ENCODE measurements at places on chromosomes 7 and 10.

GRCh38 chr7:150823484-150824126 lies 23.0 kb downstream of the TMEM176A start:
- no peak for DNase-seq

- DNase-seq, result no peak
These were observed 76.4 kb downstream of the WDR37 start for GRCh38 chr10:1132584-1132983.

GRCh38 chr10:124578231-124579010 lies 116.8 kb downstream of the LHPP start:
- DNase-seq, result no peak

DNA sequence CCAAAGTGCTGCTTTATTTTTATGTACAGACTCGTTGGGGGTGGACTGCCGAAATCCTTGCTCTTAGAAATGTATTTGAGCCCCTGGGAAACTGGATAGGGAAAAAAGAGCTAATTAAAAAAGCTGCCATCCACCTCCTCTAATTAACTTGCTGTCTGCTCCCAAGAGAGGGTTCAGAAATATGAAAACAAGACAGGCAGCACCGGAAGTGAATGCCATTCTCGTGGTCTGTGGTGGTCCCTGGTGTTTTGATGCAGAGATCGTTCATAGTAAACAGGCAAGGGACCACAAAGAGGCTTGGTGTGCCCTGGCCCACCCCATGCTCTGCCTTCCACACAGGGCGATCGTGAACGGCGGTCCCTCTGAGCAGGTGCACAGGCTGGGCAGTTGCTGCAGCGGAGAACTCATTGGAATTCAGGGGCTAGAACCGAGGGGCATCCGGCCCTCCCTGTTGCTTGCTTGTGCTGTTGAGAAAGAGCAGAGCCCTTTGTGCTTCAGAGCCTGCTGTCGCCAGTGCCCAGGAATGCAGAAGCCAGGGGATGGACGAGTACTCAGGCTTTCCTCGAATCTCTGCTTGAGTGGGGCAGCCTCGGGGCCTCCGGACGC lies 79.1 kb upstream of the BTBD16 start:
- no peak for DNase-seq

All from effector CD4-positive, alpha-beta T cell (primary cell).